ENCODE measurements at places on chromosomes 3 and 15.

- peak; percentile 51 for DNase-seq
Observed at GRCh38 chr15:74399511-74400312, 32.3 kb upstream of the CYP11A1 start.

DNA sequence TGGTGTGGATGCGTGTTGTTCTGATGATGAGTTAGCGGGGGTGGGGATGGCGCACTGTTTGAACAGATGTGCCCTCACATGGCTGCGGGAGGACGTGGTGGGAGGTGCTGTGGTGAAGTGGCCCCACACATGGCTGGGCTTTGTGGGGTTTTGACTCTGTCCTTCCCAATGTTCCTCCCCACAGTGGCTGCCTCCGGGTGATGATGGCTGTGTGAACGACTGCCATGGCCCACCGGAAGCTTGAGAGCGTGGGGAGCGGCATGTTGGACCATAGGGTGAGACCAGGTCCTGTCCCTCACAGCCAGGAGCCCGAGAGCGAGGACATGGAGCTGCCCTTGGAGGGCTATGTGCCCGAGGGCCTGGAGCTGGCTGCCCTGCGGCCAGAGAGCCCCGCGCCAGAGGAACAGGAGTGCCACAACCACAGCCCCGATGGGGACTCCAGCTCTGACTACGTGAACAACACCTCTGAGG is 167.9 kb downstream of the APBA2 start:
- no peak for DNase-seq

DNA sequence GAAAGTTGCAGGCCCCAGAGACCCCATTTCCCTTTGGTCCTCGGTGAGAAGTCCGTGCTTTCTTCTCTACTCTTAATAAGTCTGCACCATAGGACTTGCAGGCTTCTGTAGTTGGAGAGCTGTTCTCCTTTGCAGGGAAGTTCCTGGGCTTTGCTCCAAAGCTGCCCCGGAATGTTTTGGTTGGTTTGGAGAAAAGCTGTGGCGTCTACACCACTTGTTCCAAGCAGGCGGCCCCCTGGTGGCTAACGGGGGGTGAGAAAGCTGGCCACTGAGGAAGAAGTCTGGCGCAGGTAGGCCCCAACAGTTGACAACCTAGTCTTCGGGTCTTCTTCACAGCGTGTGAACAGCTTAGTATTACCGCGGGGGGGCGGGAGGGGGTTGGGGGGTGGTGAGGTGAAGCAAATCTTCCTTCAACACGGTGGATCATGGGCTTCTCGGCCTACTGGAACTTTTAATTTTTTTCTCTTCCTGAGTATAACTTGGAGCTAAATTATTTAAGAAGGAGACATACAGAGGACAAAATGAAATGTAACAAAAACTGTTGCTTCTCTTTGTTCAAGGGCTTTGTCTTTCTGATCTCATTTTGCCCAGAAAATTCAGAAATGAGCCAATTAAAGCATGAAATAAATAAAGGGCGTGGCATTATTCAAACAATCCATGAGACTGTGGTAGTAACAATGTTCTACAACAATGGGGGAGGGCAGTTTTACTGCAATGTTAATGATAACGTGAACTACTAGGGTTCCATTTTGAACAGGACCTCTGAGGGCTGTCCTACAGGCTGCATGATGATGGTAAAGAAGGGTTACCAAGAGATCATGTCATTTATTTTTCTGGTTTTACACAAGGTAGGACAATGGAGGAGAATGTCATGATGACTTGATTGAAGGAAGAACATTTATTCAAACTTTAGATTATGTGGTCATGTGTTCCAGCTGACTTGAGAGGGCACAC is 2.2 kb upstream of the THRB start:
- no peak for DNase-seq

DNA sequence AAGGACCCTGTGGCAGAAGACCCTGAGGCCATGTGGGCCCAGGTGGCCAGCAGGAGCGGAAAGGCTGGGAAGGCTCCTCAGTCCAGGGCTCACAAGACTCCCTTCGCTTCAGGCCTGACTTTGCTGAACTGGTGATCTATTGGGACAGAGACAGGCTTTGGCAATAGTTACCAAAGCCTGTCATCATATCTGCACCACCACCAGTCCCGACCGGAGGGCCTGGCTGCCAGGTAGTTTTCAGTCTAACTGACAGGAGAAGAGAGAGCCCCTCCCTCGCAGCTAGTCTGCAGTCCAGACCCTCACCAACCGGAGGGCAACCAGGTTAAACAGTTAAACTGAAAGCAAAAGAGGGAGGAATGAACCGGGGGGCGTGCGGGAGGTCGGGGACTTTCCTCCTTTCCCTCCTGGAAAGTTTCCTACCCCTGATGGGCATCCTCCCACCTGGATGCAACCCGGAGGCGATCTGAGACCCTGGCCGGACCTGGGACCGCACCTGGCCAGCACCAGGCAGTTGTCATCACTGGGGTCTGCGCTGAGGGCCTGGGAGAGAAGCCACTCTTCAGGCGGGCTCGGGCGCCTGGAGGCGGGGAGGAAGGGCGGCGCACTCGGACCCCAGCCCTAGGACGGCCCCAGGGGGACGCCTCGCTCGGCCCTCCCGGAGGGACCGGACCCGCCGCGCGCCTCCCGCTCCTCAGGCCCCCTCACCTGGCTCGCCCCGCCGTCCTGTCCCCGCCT is 435 bp downstream of the RAB27A start:
- DNase-seq = peak; percentile 39

DNA sequence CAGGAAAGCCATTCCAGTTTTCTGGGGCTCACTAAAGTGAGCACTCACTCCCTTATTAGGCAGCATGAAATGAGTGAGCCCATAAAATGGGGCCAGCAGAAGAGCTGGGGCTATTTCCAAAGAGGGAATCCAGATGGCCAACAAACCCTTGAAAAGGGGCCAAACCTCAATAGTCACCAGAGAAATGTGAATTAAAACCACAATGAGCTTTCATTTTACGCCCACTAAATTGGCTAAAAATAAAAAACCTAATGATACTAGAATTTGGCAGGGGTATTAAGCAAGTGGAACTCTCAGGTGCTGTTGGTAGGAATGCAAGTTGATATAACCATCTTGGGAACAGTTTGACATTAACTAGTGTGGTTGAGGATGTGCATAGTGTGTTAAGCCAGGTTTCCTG is 42.1 kb upstream of the RAF1 start:
- DNase-seq = no peak

DNA sequence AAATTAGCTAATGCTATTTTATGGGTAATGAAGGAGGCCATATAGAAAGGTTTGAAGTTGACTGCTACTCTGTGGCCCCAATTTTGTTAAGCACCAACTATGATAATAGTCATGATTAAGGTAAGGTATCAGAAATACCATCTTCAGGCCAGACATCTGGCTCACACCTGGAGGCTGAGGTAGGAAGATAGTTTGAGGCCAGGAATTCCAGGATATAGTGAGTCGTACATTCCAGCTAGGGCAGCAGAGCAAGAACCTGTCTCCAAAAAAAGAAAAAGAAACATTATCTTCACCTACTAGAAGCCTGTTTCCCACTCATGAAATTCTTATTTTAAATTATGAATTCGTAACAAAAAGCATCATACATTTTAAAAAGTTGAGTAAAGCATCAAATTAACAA is 64.4 kb downstream of the LRRC28 start:
- DNase-seq = no peak

GRCh38 chr3:159458010-159458409 is 530.6 kb upstream of the IL12A start:
- DNase-seq = no peak

DNA sequence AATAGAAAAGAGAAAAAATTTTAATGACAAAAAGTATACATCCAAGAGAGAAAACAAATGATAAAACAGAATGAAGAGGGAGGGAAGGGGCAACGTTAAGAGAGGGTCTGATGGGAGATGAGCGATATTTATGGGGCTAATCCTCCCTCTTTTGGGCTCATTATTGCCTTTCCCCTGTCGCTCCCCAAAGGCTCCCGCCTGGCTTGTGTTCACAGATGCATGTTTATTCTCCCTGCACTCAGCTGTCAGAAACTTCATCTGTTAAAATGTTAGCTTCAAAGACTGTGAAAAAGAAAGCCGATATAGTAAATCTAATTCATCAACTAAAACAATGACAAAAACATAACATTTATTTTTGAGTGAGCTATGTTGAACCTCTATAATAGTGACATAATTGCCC is 74.3 kb downstream of the GABRB3 start:
- DNase-seq = no peak

- DNase-seq = no peak
Observed at GRCh38 chr3:152376351-152377183, 107.8 kb downstream of the MBNL1 start.

GRCh38 chr15:41936649-41937567 is 35.4 kb downstream of the EHD4 start:
- DNase-seq = peak; percentile 72

DNA sequence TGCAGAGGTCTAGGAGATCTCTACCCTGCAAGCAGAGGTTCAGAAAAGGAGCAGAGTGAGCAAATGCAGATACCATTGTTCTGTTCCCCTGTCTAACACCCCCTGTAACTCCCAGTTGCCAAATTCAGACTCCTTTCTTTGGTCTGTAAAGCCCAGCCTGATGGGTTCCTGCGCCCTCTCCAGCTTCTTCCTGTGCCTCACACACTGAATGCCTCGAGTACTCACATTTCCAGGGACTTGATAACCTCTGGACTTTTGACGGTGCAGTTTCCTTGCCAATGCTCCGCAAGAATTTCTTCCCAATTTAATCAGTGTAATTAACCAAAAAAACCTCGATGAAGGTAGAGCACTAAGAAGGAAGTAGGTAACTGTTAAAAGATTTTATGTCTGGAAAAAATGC is 19.3 kb downstream of the PDE8A start:
- DNase-seq = no peak

GRCh38 chr15:72754096-72754495 is 29.5 kb downstream of the ADPGK start:
- DNase-seq = no peak

DNA sequence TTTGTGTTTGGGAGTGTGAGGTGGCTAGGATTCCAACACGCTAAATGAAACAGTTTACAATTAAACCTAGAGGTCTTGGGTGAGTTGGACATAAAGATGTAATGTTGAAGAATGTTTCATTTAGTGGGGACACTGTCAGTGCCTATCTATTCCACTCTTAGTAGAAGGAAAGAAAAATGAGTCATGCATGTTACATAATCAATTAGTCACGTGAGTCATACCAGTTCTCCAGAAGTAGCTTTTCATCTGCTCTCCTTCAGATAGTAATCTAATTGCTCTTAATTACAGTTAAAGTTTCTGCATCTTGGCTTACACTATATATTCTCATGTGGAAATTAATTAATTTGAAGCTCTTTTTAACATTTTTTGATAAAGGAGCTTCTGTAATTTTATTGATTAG is 115.7 kb upstream of the P2RY1 start:
- no peak for DNase-seq

GRCh38 chr3:172739462-172739861 is 11.1 kb upstream of the ECT2 start:
- no peak for DNase-seq

- no peak for DNase-seq
Observed at GRCh38 chr15:37979671-37980409, 45.4 kb downstream of the TMCO5A start.

DNA sequence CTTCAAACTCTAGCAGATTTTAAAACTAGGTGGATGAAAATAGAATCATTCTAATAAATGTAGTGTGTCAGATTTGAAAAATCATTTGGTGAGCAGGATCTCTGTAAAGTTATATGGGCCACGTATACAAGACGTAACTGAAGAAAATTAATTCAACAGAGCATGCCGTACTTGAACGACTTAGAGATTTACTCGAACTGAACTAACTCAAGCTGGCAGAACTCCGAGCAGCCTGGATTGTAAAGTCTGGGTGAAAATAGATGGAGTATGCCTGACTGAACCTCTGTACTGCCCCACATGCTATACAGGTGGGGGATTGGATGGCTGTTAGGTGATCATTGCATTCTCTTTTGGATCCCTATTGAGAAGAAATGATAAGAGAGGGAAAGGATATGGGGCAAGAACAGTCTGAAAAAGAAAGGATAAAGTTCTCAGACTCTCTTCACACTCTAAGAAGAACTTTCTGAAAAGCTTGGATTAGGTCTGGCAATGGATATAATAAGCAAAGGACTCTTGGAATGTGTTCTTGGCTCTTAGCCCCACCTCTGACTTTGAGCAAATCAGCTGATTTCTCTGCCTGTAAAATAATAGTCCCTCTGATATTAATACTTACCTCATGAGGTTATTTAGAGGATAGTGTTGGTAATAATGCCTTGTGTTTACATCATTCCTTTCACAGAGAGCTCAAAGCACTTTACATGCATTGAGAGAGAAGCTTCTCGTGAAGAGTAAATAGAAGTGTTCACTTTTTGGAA is 147.5 kb downstream of the FILIP1L start:
- DNase-seq = no peak

DNA sequence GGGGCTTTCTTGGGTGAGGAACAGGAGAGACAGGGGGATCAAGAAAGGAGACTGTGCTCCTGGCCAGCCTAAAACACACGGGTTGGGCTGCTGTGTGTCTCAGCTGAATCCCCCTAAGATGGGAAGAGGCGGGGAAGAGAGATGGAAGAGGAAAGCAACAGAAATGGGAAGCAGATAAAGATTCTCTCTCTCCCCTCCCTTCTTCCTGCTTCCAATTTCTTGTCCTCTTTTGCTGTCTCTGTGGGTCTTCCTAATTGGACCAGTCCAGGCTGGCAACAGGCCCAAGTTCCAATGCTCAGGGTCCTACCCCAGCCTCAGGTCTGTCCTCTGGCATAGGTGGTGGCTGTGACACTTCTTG is 7.1 kb downstream of the ISLR2 start:
- no peak for DNase-seq

- no peak for DNase-seq
Observed at GRCh38 chr3:60698117-60698516, 553.1 kb downstream of the FHIT start.

DNA sequence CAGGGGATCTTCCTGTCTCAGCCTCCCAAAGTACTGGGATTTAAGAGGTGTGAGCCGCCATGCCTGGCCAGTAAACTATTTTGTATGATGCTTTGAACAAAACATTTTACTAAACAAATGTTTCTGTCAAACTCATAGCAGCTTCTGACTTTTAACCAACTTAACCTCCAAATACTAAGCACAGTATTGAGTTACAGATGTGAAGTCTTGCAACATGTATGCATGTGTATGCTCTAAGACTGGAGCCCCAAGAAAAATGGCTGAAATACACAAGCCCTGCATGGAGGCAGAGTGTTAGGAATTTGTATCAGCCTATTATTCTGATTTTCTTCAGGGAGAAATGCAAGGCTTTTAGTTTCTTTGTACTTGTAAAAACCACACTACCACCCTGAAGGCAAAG is 137.1 kb downstream of the CBLB start:
- DNase-seq = no peak

GRCh38 chr15:90422936-90423335 is 34.9 kb downstream of the IQGAP1 start:
- DNase-seq = no peak

DNA sequence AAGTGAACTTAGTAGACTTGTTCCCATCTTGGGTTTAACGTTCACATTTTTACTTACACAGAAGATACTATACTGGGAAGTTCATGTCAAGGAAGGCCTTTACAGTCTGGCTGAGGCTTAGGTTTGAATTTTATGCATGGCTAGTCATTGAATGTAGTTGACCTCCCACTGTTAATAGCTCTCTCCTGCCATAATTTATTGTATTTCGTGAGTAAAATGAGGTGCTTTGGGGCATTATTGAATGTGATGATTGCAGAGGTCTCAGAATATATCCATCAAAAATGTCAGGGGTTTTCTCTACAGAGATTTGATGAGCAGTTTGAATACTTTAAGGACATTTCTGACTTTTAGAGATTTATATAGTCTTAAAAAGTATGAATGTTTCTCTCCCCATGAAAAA is 356.6 kb upstream of the GRM7 start:
- no peak for DNase-seq
